ENCODE measurements at places on chromosomes 11 and 22. TPM values are rescaled to one million over a fixed set of nuclear protein-coding genes. Genes with fewer than 3 reads are reported as not detected.

GRCh38 chr11:8341996-8342395 is 78.3 kb upstream of the LMO1 start:
- H3K4me3 ChIP-seq: no peak overlapping the region
- H3K27ac ChIP-seq: no peak overlapping the region
- H3K36me3 ChIP-seq: no peaks in the 10 kb centered on the region
- H3K27me3 ChIP-seq: no peaks in the 10 kb centered on the region
- peaks cover 12% of the 10 kb centered on the region for H3K4me1 ChIP-seq

MN1 gene
- 0.82 TPM for total RNA-seq

DNA sequence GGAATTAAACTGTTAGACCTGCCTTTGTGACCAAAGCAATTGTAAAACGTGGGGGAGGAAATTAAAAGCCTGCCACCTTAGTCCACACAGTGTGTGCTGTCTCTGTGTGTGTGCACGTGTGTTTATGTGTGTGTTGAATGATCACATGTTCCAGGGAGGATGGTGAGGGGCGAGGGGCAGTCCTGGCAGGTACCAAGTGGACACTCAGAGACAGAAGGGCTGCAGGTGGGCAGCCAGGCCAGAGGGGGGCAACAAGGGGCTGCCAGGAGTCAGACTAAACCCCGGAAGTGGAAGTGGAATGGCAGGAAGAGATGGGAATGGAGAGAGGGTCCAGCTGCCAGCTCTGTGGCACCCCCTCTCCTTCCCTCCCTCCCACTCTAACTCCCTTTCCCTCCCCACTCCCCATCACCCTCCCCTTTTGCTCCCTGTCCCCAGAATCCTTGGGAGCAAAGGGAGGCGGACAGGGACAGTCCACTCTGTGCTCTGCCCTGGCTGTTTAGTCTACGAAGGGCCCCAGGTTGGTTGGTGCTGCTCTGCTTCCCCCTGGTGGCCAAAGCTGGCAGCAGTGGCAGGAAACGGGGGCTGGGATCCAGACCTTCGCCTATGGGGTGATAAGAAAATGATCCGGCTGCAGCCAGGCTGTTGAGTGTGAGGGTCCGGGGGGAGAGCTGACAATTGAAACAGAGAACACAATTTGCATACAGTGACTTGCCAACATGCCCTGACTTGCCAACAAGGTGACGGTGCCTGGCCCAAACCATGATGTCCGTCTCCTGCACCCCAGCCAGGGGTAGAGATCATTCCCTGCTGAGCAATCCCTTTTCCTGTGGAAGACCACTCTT is 24.4 kb downstream of the P2RY2 start:
- no peaks in the 10 kb centered on the region for H3K36me3 ChIP-seq
- no peaks in the 10 kb centered on the region for H3K27me3 ChIP-seq
- peaks cover 8% of the 10 kb centered on the region for H3K4me1 ChIP-seq
- H3K27ac ChIP-seq: no peak overlapping the region
- no peak overlapping the region for H3K4me3 ChIP-seq

USH1C gene
- total RNA-seq: not detected

GRCh38 chr11:10646005-10646404 is 47.5 kb downstream of the IRAG1 start:
- H3K27ac ChIP-seq: no peak overlapping the region
- no peaks in the 10 kb centered on the region for H3K27me3 ChIP-seq
- DNase-seq: no peak
- peaks cover 16% of the 10 kb centered on the region for H3K4me1 ChIP-seq
- H3K36me3 ChIP-seq: no peaks in the 10 kb centered on the region

- H3K27ac ChIP-seq: peak overlapping the region; percentile 85
- peaks cover 9% of the 10 kb centered on the region for H3K36me3 ChIP-seq
- peaks cover 62% of the 10 kb centered on the region for H3K4me1 ChIP-seq
- H3K4me3 ChIP-seq: peak overlapping the region; percentile 12
- DNase-seq: peak; percentile 43
Observed at GRCh38 chr22:46734830-46735453, 3.1 kb downstream of the CERK start.

TSGA10IP gene
- not detected for total RNA-seq

MTMR3 gene
- total RNA-seq: 62.1 TPM

- H3K27me3 ChIP-seq: no peaks in the 10 kb centered on the region
- DNase-seq: no peak
- no peak overlapping the region for H3K27ac ChIP-seq
- no peaks in the 10 kb centered on the region for H3K36me3 ChIP-seq
Observed at GRCh38 chr11:54558407-54558806, 45.4 kb downstream of the OR4C46 start.

- H3K4me1 ChIP-seq: no peaks in the 10 kb centered on the region
- no peak overlapping the region for H3K4me3 ChIP-seq
- DNase-seq: no peak
- no peak overlapping the region for H3K27ac ChIP-seq
- no peaks in the 10 kb centered on the region for H3K27me3 ChIP-seq
Observed at GRCh38 chr11:106988151-106989077, 29.9 kb downstream of the GUCY1A2 start.

GRCh38 chr11:44083906-44084305 is 11.6 kb upstream of the EXT2 start:
- H3K27me3 ChIP-seq: no peaks in the 10 kb centered on the region
- H3K4me1 ChIP-seq: no peaks in the 10 kb centered on the region

TMPRSS4 gene
- not detected for total RNA-seq

CD3E gene
- 155 TPM for total RNA-seq

GRCh38 chr11:76592961-76593360 is 77.6 kb downstream of the LRRC32 start:
- H3K4me1 ChIP-seq: peaks cover 10% of the 10 kb centered on the region
- no peak overlapping the region for H3K27ac ChIP-seq

BEST1 gene
- total RNA-seq: 1.4 TPM

GRCh38 chr11:83715927-83716535 is 429.9 kb upstream of the CCDC90B start:
- no peaks in the 10 kb centered on the region for H3K4me1 ChIP-seq
- H3K4me3 ChIP-seq: no peak overlapping the region
- DNase-seq: no peak
- H3K27me3 ChIP-seq: no peaks in the 10 kb centered on the region
- H3K27ac ChIP-seq: no peak overlapping the region

- peak; percentile 57 for DNase-seq
- H3K27ac ChIP-seq: no peak overlapping the region
- no peaks in the 10 kb centered on the region for H3K36me3 ChIP-seq
- H3K27me3 ChIP-seq: no peaks in the 10 kb centered on the region
- H3K4me3 ChIP-seq: no peak overlapping the region
Observed at GRCh38 chr22:22687638-22688500, 43.5 kb downstream of the GGTLC2 start.

DNA sequence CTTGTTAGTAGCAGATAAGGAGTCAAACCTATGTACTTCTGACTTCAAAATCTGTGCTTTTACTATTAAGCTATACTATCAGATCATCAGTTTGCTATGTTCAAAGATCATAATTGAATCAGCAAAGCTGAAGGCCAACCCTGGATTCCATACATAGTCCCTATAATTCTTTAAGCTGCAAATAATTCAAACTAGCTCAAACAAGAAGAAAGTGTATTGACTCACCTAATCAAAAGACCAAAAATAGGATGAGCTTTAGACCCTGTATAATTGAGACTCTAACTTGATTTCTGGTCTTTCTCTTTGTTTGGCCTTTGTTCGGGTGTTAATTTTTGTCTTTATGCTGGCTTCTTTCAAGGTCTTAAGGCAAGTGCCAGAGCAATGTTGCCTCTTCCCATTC is 213.7 kb downstream of the CWF19L2 start:
- no peaks in the 10 kb centered on the region for H3K4me1 ChIP-seq
- no peaks in the 10 kb centered on the region for H3K36me3 ChIP-seq
- no peak overlapping the region for H3K27ac ChIP-seq

DNA sequence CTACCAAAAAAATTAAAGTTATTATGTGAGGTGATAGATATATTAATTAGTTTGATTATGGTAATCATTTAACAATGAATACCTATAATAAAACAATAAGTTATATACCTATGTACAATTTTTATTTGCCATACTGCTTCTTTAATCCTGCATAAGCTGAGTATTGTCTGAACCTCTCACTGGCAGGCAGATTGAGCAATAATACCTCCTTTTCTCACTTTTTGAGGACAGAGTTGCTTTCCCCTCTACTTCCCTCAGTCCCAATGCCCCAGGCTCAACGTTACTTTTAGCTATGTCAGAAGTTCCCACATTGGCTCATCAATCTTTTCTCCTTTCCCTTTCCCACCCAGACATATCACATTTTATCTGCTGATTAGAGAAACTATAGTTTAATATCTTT is 1.8 kb upstream of the OR51B6 start:
- H3K4me1 ChIP-seq: no peaks in the 10 kb centered on the region
- H3K4me3 ChIP-seq: no peak overlapping the region
- DNase-seq: no peak
- H3K27ac ChIP-seq: no peak overlapping the region
- no peaks in the 10 kb centered on the region for H3K27me3 ChIP-seq

GRCh38 chr22:32123657-32124056 is 35.4 kb downstream of the C22orf42 start:
- no peak for DNase-seq
- no peaks in the 10 kb centered on the region for H3K36me3 ChIP-seq
- no peak overlapping the region for H3K27ac ChIP-seq
- H3K4me1 ChIP-seq: no peaks in the 10 kb centered on the region

DNA sequence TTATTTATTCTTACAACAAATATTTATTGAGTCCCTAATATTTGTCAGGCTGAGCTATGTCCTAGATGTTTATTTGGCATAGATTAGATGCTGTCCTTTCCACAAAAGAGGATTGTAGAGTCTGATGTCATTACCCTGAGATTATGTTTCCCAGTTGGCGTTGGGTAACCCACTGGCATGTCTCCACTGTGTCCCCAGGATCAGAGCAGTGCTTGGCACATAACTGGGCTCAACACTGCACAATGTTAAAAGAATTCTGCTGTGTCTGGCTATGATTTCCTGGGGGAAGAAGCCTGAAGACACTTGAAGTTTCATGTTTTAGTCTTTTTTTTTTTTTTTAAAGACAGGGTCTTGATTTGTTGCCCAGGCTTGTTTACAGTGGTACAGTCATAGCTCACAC is 4.0 kb downstream of the RCN1 start:
- H3K27ac ChIP-seq: no peak overlapping the region
- H3K4me1 ChIP-seq: peaks cover 43% of the 10 kb centered on the region
- no peak for DNase-seq
- peaks cover 3% of the 10 kb centered on the region for H3K36me3 ChIP-seq
- no peaks in the 10 kb centered on the region for H3K27me3 ChIP-seq

LRP4 gene
- not detected for total RNA-seq

DNA sequence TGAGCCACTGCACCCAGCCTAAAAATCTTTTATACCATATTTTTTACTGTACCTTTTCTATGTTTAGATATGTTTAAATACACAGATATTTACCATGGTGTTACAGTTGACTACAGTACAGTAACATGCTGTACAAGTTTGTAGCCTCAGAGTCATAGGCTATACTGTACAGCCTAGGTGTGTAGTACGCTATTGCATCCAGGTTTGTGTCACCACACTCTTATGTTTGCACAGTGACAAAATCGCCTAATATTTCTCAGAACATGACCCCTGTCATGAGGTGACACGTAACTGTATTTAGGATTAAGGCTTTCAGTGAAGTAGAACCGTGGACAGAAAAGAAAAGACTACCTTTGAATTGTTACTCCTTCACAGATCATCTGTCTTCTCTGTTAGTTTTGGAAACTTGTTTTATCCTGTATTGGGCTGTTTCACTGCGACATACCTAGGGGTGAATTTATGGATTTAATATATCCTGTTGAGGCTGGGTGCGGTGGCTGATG is 83.8 kb downstream of the ZNRF3 start:
- peaks cover 16% of the 10 kb centered on the region for H3K27me3 ChIP-seq
- DNase-seq: no peak
- H3K4me3 ChIP-seq: no peak overlapping the region
- no peaks in the 10 kb centered on the region for H3K36me3 ChIP-seq

DNA sequence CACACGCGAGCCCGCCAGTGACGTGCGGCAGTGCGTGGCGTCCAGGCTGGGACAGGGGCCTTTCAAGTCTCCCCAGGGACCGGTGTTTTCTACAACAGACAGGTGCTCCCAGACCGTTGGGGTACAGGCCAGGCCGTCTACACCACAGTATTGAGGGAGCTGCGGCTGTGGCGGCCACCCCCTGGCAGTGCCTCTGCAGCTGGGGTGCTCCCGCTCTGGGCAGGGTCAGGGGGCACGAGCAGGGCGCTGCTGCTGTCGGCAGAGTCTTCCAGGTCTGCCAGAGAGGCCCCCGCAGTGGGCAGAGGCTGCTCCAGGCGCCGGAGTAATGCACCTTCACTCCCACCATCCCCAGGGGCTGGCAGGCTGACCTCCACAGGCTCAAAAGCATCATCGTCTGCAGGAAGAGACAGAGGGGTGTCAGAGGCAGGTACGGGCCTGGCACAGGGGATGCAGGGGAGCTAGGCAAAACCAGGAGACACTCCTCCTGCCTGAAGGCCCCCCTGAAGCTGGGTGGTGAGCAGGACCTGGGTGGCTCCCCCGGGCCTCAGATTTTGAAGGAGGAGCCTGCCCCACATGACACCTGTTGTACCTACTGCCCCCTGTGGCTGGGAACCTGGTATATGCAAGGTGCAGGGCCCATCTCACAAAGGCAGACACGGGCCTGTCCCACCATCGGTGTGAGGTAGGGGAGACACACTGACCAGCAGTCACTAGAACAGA is 83.3 kb downstream of the DGCR2 start:
- H3K27me3 ChIP-seq: no peaks in the 10 kb centered on the region
- H3K4me1 ChIP-seq: no peaks in the 10 kb centered on the region
- H3K36me3 ChIP-seq: peaks cover 59% of the 10 kb centered on the region

DNA sequence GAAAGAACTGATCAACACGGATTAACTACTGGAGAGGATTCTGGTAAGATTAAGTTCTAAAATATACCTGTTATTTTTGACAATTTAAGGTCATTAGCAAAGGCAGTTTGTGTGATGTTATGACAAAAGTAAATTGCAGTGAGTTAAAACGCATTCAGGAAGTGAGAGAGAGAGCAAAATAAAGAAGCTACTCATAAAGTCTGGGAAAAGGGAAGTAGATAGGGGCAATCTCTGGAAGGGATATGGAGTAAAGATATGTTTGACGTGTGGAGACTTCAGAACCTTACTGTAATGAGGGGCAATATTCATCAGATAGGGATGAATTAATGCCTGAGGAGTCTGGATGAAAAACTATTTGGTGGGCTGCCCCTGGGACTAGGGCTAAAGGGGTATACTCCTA is 16.8 kb downstream of the OR56B4 start:
- H3K4me1 ChIP-seq: no peaks in the 10 kb centered on the region
- DNase-seq: no peak
- H3K4me3 ChIP-seq: no peak overlapping the region

DNA sequence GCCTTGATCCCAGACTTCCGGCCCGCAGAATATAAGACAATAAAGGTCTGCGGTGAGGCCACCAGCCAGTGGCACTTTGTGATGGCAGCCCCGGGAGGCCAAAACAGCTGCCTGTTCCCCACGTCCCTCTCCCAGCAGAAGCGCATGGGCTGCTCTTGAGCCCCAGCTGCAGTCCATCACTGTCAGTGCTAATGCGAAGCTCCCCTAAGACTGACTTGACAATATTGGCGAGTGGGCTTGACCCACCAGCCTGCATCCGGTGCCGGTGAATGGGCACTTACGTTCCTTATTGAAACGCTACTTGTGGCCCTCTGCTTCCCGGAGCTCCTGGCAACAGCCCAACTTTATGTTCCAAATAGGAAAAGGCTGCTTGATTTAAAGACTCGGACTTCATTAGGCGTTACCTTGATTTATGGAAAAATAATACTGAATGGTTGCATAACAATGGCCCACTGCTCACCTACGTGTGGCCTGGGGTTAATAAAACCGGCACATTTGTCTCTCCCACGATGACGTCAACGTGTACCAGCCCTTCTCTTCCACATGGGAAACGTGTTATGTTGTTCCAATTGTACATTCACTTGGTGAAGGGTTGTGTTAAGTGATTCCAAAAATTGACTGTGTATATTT is 93.4 kb upstream of the SEPTIN5 start:
- DNase-seq: no peak
- no peak overlapping the region for H3K4me3 ChIP-seq
- no peaks in the 10 kb centered on the region for H3K4me1 ChIP-seq

- H3K27ac ChIP-seq: peak overlapping the region; percentile 88
- H3K27me3 ChIP-seq: no peaks in the 10 kb centered on the region
- H3K4me1 ChIP-seq: peaks cover 60% of the 10 kb centered on the region
- no peak for DNase-seq
Observed at GRCh38 chr11:72039031-72039855, 40.5 kb downstream of the IL18BP start.

All from natural killer cell (primary cell).